ENCODE measurements at places on chromosomes 5 and 9.
A peak's percentile ranks its signal among the peaks of the same experiment; 100 is the strongest.

DNA sequence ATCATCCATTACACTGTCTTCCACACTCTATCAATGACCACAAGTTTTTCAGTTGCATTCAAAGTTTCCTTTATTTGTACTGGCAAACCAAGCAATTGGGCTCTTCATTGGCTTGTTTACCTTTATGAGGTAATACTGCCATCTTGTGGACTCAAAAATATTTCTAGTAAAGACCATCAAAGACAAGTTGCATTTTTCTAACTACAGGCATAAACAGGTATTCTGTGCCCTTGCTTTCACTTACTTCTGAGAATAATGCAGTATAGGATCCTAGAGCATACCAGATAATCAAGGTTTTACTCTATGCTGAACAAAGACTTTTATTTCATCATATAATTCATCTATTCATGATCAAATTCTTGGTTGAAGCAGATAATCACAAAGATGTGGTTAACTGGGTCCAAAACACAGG lies 173.7 kb upstream of the POU5F2 start:
- DNase-seq: peak; percentile 43

DNA sequence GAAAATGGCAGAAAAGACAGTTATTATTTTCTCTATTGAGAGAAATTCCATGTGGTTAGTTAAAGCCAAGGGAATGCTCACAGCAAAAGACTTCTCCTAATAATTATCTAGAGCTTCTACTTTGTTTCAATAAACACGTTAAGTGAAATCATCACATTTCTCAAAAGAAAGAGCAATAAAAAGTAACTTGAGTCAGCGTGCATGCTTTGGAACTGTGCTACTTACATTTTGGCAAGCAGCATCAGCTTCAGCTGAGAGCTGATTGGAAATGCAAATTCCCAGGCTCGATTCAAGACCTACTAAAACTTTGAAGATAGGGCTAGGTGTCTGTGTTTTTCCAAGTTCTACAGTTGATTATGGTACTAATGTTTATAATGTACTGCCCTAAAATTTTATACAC lies 132.1 kb downstream of the CDH18 start:
- peak; percentile 40 for DNase-seq

GRCh38 chr9:106963684-106964083 lies 100.7 kb downstream of the ZNF462 start:
- no peak for DNase-seq

DNA sequence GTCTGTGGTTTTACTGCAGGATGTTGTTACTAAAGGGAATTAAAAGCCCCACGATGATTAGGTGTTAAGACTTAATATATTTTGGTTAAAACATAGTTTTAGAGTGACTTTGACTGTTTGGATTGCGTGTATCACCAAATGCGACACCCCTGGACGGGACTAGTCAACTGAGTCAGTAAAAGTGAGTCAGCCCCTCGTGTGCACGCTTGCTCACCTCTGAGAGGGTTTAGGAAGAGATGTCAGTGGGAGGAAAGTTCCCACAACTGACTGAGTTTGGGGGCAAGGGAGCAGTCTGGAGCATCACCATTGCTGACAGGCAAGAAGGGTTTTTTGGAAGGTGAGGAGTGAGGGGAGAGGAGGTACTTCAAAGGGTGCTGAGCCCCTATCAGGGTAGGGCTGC lies 14.4 kb upstream of the DMRT3 start:
- peak; percentile 35 for DNase-seq

- DNase-seq: no peak
Observed at GRCh38 chr5:126896170-126896702, 119.3 kb downstream of the LMNB1 start.

GRCh38 chr5:147464211-147464610 lies 45.7 kb downstream of the DPYSL3 start:
- peak; percentile 38 for DNase-seq

- no peak for DNase-seq
Observed at GRCh38 chr9:615756-616155, 225.7 kb upstream of the DMRT1 start.

GRCh38 chr5:89277816-89278215 lies 394.8 kb upstream of the MEF2C start:
- peak; percentile 55 for DNase-seq

- DNase-seq: peak; percentile 76
Observed at GRCh38 chr5:139659695-139660101, 11.5 kb downstream of the CXXC5 start.

DNA sequence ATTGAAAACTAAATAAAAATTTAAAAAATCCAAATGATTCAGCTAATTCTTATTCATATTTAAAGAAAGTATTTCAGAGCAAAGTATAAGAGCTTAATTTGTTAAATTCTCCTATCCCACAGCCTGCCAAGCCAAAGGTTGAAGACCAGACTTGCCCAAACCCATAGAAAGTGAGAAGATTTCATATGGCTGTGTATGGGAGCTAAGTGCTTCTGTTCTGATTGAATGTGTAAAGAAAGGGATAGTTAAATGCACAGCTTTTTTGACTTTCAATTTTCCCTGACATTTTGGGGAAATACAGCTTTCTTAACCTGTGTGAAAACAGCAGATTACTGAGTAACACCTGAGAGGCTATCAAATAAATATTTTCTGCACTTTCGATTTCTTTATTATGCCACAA lies 125.0 kb upstream of the MTAP start:
- DNase-seq: no peak

- no peak for DNase-seq
Observed at GRCh38 chr5:75192804-75193203, 43.9 kb downstream of the ANKRD31 start.

- peak; percentile 76 for DNase-seq
Observed at GRCh38 chr5:64947031-64947430, 178.3 kb downstream of the CWC27 start.

DNA sequence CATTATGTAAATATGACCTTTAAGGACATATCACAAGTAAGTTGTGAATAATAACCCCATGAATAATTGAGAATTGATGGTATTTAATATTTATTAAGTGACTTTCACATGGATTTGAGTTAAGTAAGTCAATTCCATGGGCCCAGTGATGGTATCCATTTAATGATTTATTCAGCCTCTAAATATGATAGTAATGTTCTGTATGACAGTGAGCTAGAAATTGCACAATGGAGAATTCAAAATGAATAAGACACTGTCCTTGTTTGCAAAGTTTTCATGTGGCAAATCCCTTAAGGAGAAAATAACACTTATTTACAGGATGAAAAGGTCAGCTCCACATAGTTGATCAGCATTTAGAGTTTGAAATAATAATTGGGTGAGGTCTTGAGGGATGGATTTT lies 160.7 kb downstream of the PDE4D start:
- DNase-seq: no peak

DNA sequence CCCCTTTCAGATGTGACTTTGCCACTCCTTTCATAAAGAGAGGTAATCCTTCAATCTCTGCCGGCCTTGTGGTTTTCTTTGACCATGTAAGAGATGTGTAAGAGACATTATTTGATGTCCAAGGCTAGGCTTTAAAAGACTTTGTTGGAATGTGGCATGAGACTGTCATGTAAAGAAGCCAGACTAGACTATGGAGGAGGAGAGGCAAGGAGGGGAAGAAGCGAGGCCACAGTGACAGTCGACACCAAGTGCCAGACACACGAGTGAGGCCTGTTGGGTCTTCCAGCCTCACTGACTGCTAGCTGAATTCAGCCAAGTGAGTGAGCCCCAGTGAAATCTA lies 1013.3 kb downstream of the MAT2B start:
- no peak for DNase-seq

DNA sequence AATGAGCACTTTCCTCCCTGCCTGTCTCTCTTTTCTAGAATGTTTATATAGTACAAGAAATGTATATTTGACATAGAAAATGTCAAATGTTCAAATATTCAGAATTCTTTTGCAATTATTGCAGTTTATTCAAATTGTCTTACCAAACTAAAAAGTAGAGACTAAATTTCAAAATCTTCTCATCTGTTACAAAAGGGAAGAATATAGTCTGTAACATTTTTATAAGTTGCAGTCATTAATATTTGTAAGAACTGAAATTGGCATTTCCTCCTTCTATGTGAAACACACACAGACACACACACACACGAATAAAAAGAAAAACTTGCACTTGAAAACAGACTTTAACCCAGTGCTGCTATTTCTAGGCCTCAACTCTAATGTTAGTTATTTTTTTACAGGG lies 56.4 kb downstream of the NR3C1 start:
- no peak for DNase-seq

DNA sequence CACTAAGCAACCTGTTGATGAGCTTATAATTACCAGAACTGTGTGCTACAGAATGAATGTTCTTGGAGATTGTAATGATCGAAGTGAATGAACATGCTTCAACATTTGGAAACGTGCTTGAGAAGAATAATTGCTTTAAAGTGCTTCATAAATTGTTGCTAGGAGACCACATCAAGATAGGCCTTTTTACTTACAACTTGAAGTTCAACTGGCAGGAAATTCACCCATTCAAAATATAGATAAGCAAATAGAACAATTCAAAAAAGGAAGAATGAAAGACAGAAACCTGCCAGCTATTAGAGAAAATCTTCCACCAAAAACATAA lies 38.0 kb upstream of the SLC44A1 start:
- DNase-seq: no peak

DNA sequence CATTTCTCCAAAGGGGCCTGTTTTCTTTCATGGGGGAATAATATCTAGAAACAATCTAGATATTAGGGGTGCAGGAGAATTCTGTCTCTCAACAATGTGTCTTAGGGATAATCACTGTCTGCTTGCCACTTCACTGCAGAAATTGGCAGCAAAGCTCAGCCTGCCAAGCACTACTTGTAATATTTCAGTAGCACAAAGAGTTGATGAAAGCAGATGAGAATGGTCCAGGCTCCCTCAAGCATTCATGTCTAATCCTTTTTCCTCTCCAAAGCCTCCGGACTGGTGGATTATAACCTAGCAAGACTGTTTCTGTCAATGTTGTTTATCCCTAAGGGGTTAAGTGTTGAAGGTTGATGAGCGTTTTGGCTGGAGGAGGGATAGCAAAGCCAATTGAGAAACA lies 13.3 kb upstream of the MPDZ start:
- no peak for DNase-seq

DNA sequence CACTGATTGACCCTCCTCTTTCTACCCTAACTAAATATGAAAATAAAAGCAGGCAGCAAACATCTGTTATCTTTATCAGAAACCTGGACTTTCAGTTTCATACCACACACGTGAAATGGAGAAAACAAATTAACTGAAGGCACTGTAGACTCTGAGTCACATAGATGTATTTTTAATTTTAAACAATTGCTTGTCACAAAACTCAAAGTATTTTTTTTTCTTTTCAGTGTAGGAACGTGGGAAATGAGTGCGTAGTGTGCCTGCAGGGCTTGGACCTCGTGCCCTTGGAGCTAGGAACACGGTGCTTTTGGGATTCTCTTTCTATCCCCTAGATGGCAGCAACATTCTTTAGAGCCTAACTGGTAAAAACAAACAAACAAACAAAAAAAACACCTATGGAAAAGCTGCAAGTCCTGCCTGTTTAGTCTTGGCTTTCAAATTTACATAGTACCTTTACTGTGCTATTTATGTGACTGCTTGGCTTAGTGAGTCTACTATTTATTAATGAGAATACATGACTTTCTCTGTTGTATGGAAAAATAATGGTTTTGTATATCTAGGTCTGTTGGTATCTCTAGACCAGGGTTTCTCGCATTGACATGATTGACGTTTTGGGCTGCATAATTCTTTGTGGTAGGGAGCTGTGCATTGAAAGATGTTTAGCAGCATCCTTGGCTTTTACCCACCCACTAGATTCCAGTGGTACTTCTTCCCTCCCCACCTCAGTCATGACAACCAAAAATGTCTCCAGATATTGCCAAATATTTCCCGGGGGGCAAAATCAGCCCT lies 16.8 kb upstream of the ACTBL2 start:
- DNase-seq: peak; percentile 53

DNA sequence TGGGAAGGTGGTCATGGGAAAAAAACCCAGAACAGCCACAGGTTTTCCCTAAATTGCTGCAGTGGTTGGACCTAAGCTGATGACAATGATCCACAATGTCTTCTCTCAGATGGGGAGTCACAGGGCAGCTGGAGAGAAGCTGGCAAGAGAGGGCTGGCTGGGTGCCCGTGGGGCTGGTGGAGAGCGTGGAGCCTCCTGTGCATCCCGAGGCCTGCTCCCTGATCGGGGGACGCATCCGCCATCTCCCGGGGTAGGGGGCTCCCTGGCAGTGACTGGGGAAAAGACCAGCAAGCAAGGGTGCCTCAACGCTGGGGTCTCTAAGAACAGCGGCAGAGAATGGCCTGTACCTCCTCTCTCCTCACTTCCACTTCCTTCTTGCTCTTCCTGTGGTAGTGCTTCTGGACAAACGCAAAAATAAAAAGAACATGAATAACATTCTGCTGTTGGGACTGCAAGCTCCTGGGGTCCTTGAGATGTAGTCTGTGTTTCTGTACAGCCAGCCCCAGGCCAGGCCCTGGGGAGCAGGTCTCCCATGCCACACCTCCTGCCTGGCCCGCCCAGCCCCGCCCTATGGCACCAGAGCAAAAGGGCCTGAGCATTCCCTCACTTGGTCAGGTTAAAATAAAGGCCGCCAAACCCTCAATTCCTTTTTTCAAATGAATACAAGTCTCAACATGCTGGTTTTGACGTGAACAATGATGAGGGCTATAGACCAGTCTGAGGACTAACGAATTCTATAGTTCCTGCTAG lies 7.0 kb upstream of the MRNIP start:
- no peak for DNase-seq

DNA sequence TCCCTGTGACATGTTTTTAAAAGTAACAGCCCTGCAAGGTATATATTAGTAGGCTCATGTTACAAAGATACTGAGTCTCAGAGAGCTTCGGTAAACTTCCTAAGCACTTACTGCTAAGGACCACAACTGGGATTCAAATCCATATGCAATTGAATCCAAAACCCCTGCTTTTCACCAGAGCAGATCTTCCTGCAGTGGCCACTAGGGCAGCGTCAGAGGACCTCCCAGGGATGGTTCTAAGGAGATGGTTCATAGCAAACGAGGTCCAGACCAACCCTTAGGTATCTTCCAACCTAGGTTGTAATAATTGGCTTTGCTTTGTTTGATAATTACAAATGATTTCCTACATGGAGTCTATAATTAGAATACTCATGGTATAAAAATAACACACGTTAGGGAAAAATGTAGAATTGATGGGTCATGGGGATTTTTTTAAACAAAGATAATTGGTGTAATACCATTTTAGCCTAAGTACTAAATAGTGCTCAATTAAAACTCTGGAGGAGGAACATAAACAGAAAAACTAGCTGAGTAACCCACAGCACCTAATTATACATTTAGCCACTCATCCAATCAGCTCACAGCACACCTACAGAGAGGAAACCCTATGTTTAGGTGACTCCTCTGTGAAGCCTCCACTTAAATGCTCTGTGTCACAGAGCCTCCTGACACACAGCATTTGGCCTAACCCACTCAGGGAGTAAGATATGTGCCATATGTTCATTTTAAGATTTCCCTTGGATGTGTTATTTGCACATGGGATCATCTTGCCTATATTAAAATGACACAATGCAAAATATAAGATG lies 10.0 kb upstream of the CAST start:
- DNase-seq: no peak

- no peak for DNase-seq
Observed at GRCh38 chr9:121640076-121640475, 11.4 kb upstream of the DAB2IP start.

- no peak for DNase-seq
Observed at GRCh38 chr5:142897328-142897727, 127.2 kb downstream of the ARHGAP26 start.

- DNase-seq: no peak
Observed at GRCh38 chr5:151520294-151520693, 70.8 kb downstream of the FAT2 start.

GRCh38 chr9:136373300-136374182 lies at the start of gene CARD9:
Gene CARD9, minus strand, starts transcription at chr9:136373669. Its CDS starts 1,591 bp downstream, at chr9:136372078.
- DNase-seq: no peak

- no peak for DNase-seq
Observed at GRCh38 chr5:157113002-157113401, 4.2 kb upstream of the HAVCR2 start.

- DNase-seq: no peak
Observed at GRCh38 chr5:58775701-58776262, 192.9 kb downstream of the RAB3C start.
